Activated CD8-positive, alpha-beta memory T cell treated with anti-CD3 and anti-CD28 coated beads, Interleukin-2, amount 50 U/mL, for 48 hours (primary cell): ENCODE measurements at places on chromosomes 5 and 9.

- no peak for DNase-seq
Observed at GRCh38 chr5:127957183-127957582, 126.4 kb upstream of the SLC12A2 start.

GRCh38 chr5:168339109-168339771, 47.8 kb downstream of the WWC1 start:
- DNase-seq = no peak

DNA sequence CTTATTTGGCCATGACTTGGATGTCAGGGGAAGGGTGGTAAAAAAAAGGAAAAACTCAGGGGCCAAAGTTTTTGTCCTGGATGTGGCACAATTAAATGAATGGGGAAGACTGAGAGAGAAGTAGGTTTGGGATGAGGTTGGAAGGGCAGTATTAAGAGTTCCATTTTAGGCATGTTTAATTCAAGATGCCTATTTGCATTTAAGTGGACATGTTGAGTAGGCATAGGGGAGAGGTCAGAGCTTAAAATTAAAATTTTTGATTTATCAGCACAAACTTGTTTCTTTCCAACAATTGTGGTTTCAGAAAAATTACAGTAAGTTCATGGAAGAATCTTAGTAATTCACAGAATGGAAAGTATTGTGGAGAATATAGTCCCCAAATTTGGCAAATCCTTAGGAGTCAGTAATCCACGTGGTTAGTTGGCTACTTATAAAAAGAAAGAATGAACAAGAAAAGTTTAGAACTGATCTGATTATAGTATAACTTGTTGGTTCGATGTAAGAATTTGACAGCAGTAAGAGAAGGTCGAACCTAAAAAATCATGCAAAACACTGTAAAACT, 265.9 kb downstream of the SAXO1 start:
- no peak for DNase-seq

GRCh38 chr5:133944263-133945185, 23.9 kb downstream of the C5orf15 start:
- peak; percentile 71 for DNase-seq

DNA sequence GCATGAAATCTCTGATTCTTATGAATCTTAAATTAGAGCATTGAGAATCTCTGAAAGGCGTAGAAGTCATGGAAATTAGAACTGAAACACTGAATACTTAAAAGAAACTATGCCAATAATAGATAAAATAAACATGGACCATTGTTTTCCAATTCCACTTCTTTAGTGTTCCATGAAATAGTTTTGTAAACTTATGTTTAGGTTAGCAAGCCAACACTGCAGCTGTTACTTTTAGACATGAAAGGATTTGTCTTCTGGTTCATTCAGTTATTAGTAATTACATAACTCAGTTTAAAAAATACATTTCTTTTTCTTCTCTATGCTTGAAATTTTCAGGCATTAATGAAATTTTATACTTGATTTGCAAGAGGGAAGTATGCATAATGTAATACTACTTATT, 733.4 kb upstream of the NUDT12 start:
- DNase-seq = no peak

DNA sequence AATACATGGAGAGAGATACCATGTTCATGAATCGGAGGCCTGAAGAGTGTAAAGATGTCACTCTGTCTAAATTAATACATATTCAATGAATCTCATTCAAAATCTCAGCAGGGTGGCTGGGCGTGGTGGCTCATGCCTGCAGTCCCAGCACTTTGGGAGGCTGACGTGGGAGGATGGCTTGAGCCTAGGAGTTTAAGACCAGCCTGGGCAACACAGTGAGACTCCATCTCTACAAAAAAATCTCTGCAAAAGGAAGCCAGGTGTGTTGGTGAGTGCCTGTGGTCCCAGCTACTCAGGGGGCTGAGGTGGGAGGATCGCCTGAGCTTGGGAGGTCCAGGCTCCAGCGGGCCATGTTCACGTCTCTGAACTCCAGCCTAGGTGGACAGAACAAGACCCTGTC, 49.7 kb downstream of the COL23A1 start:
- no peak for DNase-seq

- no peak for DNase-seq
Observed at GRCh38 chr9:124858330-124859046, 3.3 kb downstream of the RPL35 start.

DNA sequence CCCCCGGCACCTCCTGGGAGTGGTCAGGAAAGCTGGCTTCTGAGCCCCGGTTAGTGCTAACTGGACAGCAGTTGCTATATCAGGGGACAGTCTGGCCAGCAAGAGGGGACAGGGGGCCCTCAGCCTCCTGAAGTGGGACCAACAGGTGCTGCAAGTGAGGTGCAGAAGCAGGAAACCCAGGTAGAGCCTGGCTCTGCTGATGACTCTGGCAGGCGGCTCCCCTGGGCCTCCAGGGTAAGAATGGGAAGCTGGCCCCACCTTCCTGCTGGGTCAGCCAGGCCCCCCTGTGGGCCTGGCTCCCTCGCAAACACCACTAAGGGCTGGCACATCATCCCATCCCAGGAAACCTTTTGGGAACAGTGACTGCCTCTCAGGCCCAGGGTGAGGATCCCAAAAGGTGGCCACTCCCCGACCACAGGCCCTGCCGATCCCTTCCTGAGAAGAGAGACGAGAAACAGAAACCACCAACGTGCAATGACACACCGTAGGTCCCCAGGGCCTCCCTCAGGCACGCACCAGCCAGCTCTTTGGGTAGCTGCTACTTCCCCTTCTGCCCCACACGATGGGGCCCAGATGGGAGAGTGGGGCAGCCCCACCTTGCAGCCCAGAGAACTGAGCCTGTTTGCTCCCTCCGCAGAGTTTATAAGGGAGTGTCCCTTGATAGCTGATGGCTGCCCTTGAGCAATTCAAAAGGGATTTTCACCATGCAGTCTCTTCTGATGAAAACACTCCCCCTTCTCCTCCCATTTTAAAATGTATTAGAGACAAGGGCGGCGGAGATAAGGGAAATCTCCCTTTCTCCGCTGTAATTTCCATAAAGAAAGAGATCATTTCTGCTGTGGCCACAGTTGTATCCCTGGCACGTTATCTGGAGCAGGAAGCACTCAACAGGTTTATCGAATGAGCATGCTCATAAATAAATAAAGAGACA, 76.8 kb downstream of the STK10 start:
- peak; percentile 89 for DNase-seq

DNA sequence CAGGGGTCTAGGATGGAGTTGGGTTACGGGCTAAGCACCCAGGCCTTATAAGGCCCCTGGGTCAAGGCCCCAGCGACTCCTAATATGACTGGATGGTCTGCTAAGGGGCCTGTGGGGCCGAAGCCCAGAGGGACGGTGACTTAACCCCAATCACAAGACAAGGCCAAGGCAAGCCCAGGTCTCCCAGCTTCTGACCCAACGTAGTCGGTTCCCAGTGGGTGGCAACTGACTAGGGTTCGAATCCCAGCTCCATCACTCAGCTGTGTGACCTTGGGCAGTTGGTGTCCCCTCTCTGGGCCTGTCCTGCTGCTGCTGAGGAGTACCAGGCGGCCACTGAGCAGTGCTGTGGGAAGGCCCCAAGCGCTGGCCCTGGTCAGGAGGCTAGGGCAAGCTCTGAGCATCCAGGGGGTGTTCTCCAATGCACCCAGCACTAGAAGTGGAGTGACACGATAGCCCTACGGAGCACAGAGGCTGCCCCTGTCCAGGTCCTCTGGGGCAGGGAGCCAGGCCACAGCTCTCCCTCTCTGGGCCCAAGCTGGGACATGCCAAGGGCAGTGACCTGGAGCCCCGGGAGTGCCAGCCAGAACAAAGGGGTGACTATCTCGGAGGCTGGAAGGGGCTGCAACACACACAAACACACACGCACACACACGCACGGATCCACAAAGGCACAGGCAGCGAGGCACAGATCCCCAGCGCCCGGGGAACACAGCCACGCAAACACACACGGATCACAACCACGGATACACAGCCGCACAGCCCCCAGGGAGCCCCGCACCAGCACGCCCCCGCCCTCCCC, 512 bp downstream of the AK1 start:
- no peak for DNase-seq

DNA sequence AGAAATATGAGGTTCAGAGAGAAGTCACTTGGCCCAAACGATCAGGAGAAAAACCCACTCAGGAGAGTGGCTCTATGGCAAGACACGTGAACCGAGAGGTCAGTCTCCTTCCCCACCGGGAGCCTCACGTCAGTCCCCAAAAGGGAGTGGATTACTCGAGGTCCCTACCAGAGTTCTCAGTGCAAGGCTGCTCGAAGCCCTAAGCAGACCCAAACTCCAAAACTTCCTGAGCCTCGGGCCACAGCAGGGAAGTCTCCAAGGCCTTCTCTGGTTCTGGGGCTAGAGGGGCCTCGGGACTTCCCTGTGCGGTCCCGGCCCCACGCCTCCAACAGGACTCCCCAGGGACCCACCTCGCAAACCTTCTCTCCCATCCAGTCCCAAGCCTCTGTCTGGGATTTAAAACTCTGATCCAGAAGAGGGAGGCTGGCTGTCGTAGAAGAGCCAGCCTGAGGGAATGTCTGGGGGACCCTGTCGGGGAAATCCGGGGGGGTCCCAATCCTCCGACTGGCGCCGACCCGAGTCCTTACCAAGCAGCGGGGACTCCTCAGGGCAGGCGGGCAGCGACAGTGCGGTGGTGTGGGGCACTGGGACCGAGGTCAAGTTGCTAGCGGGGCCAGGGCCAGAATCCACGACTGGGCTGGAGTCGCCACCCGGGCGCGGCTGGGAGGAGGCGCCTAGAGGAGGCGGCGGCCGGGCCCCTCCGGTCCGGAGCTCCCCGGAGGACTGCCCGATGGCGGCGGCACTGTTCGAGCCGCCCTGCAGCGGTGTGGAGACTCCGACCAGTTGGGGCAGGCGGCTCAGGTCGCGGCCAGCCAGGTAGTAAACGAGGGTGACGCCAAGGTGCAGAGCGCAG, 679 bp downstream of the B4GALT1 start:
- DNase-seq = peak; percentile 63

GRCh38 chr9:70479880-70480291, 65.4 kb upstream of the KLF9 start:
- no peak for DNase-seq

- DNase-seq = peak; percentile 66
Observed at GRCh38 chr5:101678481-101679193, 617.4 kb downstream of the SLCO4C1 start.

- DNase-seq = no peak
Observed at GRCh38 chr5:23012842-23013241, 159.7 kb upstream of the CDH12 start.

- DNase-seq = no peak
Observed at GRCh38 chr5:77946381-77947040, 170.4 kb upstream of the TBCA start.

DNA sequence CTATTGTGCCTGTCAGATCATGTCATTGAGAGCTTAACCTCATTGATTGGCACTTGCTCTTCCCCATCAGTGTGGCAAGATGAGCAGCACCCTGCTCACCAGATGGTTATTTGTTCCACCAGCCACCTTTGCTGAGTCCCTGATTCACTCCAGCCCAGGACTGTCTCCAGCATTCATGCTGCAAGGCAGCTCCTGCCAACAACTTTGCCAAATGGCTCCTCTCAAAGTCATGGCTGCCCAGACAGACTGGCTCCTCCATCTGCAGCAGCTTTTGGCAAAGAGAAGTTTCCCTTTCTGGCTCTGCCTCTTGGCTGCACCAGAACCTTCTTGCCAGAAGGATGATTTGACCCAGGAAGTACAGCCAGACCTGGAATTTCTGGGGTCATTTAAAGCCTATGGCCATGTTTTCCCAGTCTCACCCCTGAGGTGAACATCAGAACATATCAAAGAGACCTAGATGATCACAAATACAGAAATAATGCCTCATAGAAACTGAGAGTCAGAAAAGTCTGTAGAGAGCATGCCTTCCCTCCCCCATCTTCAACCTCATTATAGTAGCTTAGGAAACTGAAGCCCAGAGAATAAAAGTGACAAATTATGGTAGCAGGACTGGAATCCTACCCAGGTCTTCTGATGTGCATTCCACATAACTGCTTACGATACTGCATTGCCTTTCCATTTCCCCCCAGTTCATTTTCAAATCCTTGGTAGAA, 10.4 kb downstream of the PPP2R2B start:
- DNase-seq = no peak

- no peak for DNase-seq
Observed at GRCh38 chr5:149693021-149693420, 37.1 kb upstream of the PPARGC1B start.

DNA sequence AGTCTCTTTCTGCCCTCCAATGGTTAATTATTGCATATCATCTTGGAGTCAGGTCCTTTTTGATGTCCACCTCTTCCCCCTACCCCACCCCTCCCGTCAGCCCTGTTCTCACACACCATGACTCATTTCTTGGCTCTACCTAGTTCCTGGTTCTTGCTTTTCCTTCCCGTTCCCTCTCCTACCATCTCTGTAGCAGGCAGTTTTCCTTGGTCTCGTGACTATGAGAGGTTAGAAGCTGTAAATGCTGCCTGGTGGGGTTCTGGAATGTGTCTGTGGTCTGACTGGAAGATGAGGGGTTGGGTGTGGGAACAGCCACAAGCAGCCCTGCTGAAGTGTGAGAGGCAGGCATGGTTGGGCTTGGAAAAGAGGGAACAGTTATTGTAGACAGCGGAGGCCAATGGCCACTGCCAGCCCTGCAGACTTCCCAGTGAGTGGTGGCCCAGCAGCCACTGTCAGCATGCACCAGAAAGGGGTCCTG, 18.2 kb downstream of the SLC22A5 start:
- no peak for DNase-seq

- no peak for DNase-seq
Observed at GRCh38 chr5:144273232-144274027, 102.8 kb downstream of the KCTD16 start.

DNA sequence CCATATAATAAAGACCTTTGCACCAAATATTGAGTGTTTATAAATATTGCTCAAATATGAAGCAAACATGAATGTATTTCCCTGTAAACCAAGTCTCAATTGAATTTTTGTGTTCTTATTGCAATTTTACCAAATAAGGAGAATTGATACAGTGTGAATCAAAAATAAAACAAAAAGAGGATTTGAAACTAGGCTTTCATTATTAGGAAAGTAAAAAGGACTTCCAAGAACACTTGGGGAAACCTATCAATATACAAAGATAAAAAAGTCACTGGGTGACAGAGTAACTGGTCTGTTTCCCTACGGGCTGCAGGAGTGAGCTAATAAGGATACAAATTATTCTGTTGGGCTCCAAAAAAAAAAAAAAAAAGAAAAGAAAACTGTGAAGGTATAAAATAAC, 44.8 kb upstream of the SNX2 start:
- DNase-seq = no peak

GRCh38 chr5:154285661-154286408, 95.3 kb downstream of the GALNT10 start:
- no peak for DNase-seq

DNA sequence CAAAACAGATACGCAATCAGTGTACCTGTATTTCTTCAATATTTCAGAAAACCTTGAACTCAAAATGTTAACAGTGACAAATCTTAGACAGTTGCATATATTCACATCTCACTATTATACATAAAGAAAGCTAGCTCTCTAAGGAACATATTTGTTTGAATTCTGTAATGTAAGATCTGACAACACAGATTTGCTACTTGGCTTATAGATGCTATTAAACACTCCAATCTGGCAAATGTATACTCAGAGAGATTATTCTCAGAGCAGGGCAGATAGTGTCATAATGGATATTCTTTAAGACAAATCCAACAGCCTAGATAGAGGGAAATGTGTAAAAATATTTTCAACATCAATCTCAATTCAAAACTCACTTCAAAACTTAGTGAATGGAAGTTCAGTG, 794.5 kb upstream of the CDH9 start:
- DNase-seq = no peak

- no peak for DNase-seq
Observed at GRCh38 chr5:171898386-171898785, 108.1 kb downstream of the FBXW11 start.
